Stimulated activated CD4-positive, alpha-beta T cell treated with anti-CD3 and anti-CD28 coated beads, Interleukin-1b, Interleukin-23, amount 100 ng/mL, for 48 hours (primary cell): ENCODE measurements at places on chromosomes 7 and 10.
A peak's percentile ranks its signal among the peaks of the same experiment; 100 is the strongest.

- no peak for DNase-seq
Measured at GRCh38 chr10:101965075-101965765, 90.8 kb downstream of the ARMH3 start.

GRCh38 chr7:115297656-115298055 lies 375.8 kb downstream of the MDFIC start:
- no peak for DNase-seq

- DNase-seq: no peak
Measured at GRCh38 chr7:140051820-140052219, 10.9 kb downstream of the PARP12 start.

DNA sequence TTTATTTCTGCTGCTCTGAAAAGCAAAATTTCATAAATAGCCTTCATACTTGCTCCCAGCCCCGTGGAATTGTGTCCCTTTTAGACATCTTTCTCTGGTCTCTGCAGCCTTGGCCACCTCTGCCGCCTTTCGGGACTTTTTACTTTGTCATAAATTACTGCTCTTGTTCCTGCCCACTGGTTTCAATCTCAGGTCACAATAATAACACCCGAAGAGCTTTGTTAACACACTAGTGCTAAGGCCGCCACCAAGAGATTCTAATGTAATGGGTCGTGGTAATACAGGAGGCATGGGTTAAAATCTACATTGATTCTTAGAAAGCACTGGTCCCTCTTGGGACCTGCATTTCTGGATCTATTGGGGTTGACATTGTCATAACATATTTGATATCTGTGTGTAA lies 276.0 kb upstream of the VWC2 start:
- DNase-seq: no peak

DNA sequence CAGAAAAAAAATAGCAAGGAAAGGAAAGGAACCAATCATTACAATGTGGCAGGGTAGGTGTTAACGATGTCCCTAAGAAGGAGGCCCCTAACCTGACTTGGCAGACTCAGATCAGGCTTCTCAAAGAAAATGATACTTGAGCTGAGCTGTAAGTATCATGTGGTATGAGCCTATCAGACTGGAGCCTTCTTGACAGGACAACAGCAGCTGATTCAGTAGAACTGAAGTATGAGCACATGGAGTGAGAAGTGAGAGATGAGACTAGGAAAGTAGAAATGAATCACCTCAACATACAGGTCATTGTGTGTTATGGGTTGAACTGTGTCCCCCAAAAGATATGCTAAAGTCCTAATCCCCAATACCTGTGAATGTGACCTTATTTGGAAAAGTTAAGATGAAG lies 66.3 kb downstream of the MTERF1 start:
- DNase-seq: no peak

DNA sequence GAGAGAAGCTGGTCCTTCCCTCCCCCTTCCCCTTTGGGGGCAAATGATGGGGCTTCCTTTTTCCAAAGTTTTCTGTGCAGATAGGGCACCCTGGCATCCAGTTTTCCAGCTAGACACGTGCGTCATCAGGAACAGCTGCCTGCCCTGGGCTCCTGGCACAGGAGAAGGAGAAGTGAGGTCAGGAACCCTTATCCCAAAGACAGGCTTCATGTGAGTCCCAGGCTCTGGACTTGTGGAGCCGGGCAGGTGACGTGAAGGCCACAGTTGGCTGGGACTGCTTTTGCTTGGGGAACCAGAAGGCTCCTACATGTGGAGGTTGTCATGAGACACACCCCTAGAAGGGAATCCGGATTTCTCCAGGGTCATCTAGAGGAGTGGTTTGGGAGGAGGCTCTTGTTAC lies 66.5 kb downstream of the RBM20 start:
- no peak for DNase-seq

GRCh38 chr10:95265572-95265971 lies 25.2 kb downstream of the PDLIM1 start:
- no peak for DNase-seq

- no peak for DNase-seq
Measured at GRCh38 chr10:106652279-106652678, 512.2 kb downstream of the SORCS1 start.

- peak; percentile 22 for DNase-seq
Measured at GRCh38 chr10:22437620-22438588, 92.6 kb downstream of the SPAG6 start.

- DNase-seq: no peak
Measured at GRCh38 chr7:91082852-91083495, 181.3 kb upstream of the FZD1 start.

DNA sequence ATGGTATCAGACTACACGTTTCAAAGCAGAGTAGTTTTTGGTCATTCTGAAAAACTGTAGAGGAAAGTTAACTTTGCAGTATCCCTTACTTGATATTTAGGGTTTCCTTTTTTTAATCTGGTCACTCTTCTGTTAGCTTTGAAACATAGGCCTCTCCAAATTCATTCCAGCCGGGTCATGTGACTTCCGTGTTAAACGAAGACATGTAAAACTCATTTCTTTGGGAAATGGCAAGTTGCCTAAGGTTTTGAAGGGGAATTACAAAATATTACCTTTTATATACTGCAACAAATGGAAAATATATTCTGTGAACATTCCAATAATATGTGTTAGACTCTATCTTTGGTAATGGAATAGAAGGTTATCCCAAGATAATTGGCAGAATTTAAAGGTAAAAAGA lies 9.5 kb downstream of the TES start:
- DNase-seq: no peak

GRCh38 chr7:113320419-113320818 lies 202.1 kb upstream of the SMIM30 start:
- no peak for DNase-seq

DNA sequence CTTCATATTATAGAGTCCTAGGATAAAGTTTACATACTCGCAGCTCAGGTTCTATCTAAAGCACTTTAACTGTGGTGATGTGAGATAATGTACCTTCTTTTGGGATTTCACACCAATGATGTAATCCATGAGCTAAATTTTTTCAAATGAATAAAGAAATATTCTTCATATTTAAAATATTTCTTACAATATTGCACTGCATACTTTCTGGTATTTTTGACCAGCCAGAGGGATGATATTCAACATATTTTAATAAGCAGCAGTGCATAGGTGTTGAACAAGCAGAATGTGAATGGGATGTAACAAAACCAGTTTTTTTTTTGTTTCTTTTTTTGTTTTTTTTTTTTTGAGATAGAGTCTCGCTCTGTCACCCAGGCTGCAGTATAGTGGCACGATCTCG lies 73.2 kb upstream of the TRIM24 start:
- DNase-seq: no peak

DNA sequence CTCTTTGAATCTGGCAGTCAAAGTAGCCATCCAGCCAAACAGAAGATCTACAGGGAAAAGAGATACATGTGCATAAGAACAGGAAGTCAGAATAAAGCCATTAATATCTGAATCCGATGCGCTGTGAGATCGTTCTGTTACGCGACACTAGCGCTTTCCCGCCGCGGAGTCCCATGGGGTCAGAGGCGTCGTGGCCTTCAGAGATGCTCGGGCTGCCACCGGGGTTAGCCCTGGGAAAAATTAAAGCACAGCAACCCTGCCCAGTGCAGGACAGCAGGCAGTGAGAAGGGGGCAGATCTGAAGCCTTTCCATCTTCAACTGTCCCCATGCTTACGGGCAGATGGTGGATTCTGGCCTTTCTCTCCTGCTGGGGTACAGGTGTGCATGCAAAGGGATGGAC lies 225.6 kb upstream of the MGMT start:
- no peak for DNase-seq
